ENCODE measurements at places on chromosomes 7 and 10. TPM values are rescaled to one million over a fixed set of nuclear protein-coding genes. Genes with fewer than 3 reads are reported as not detected.

Gene SNCG
- 10.0 TPM for total RNA-seq

Gene SPRN
- 0.29 TPM for total RNA-seq

Gene PRLHR
- not detected for total RNA-seq

Gene KNDC1
- total RNA-seq, result 1.4 TPM

Gene MICU1
- total RNA-seq, result 53.8 TPM

Gene VENTX
- total RNA-seq, result not detected

Gene TSPAN33
- 6.5 TPM for total RNA-seq

Gene EFCAB10
- 2.7 TPM for total RNA-seq

Gene SOSTDC1
- total RNA-seq, result not detected

Gene RBP3
- not detected for total RNA-seq

Gene NEUROD6
- total RNA-seq, result not detected

Gene ANKRD61
- total RNA-seq, result 0.53 TPM

Gene OR2A42
- total RNA-seq, result not detected

Gene UNC5B
- 1.8 TPM for total RNA-seq

Gene ERCC6
- total RNA-seq, result 5.6 TPM

Data from A549 treated with GW870086 at 1 μM for 4 hours (cell line).